ENCODE measurements at places on chromosomes 7 and 10.

- DNase-seq: peak; percentile 12
Observed at GRCh38 chr7:43834463-43835251, 34.7 kb downstream of the MRPS24 start.

DNA sequence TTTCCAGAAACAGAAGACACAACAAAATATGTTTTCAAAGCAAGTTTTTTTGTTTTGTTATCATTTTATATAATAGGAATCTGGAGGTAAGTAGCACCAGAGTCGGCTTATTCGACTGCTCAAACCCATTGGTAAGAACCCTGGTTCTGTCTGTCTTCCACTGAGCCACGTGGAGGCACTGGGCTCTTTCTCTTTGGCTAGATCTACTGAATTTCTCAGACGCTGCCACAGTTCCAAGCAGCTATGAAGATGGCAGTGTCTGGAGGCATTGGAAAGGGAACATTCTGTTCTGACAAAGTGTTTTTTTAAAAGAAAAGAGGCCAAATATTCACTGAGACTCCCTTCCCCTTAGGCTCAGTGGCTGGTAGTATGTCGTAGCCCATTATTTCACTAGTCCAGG lies 338.8 kb downstream of the NRG3 start:
- DNase-seq: no peak

- no peak for DNase-seq
Observed at GRCh38 chr10:114603948-114604347, 54.1 kb downstream of the ABLIM1 start.

- no peak for DNase-seq
Observed at GRCh38 chr7:144497282-144497681, 93.8 kb upstream of the NOBOX start.

- DNase-seq: no peak
Observed at GRCh38 chr7:131488361-131488760, 68.1 kb downstream of the PODXL start.

GRCh38 chr7:148982654-148983199 lies 45.6 kb downstream of the PDIA4 start:
- DNase-seq: no peak

- no peak for DNase-seq
Observed at GRCh38 chr7:87818336-87818735, 57.8 kb downstream of the SLC25A40 start.

GRCh38 chr10:29104661-29105399 lies 184.0 kb upstream of the LYZL1 start:
- DNase-seq: no peak

DNA sequence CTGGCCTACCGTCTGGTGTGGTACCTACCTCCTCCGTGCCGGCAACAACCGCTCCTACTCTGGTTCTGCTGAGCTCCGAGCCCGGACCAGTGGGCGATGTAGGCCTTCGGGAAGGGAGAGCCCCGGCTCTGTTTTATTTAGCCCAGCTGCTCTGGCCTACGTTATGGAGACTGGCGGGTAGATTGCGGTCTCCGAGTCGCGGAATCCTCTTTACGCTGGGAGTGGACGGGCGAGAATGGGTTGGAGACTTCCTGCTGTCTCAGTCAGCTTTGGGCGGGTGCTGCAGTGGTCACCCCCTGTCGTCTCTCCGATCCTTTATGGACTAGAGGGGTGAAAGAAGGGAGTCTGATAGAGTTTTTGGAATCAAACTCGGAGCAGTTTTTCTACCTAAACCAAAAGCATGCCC lies 406 bp downstream of the CBLL1 start:
- DNase-seq: no peak

- DNase-seq: no peak
Observed at GRCh38 chr7:43905956-43906330, 453 bp downstream of the URGCP start.

- DNase-seq: no peak
Observed at GRCh38 chr10:18719811-18720210, 60.6 kb downstream of the ARL5B start.

DNA sequence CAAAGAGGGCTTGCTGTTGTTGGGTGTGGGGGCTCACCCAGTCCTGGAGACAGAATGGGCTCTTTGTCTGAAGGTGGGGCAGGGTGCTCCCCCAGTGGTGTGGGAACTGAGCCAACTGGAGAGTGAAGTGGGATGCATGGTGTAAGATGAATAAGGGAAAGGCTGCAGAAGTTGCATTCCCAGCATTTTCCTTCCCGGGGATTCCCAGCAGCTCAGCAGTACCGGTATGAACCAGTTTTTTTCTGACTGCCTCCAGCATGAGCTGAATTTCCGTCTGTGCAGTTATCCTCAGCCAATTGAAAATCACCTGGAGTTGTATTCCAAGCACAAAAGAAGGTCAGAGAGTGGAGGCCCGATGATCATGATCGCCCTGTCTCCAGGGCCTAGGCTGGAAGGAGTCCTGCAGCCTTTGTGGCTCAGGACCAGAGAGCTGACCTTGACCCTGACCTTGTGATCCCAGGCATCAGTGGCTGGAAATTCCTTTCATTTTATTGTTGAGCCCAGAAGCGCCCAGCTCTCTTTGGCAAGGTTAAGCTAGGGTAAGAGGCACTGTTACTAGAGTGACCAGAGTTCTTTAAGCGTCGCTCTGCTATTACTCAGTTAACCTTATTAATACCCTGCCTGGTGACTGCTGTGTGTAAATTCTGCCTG lies 33.4 kb downstream of the OGDH start:
- no peak for DNase-seq

Data from stimulated activated CD4-positive, alpha-beta T cell treated with anti-CD3 and anti-CD28 coated beads, Interleukin-15, amount 100 ng/mL, for 48 hours (primary cell).